ENCODE measurements at places on chromosomes 2 and 18. TPM values are rescaled to one million over a fixed set of nuclear protein-coding genes. Genes with fewer than 3 reads are reported as not detected.

DNA sequence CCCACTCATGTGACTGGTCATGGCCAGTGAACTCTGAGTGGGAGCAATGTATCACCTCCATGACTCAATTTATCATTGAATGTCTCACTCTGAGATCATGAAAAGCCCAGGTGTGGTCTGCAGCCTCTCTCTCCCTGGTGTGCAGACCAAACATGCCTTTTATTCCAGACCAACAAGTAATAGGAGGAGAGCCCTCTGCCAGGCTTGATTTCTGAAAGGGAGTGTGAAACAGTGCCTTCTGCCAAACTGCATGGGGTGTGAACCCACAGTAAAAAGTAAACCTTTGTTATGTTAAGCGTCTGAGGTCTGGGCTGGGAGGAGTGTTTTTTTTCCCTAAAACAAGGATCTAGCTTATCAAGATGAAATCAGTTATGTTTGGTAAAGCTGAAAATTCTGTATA lies 601.2 kb downstream of the ADCYAP1 start:
- no peak for DNase-seq
- no peaks in the 10 kb centered on the region for H3K36me3 ChIP-seq
- no peaks in the 10 kb centered on the region for H3K27me3 ChIP-seq
- H3K4me1 ChIP-seq = no peaks in the 10 kb centered on the region
- H3K4me3 ChIP-seq = no peak overlapping the region
- H3K27ac ChIP-seq = no peak overlapping the region

GRCh38 chr2:26114151-26114550 lies 58.7 kb upstream of the GAREM2 start:
- H3K36me3 ChIP-seq = peaks cover 8% of the 10 kb centered on the region
- no peaks in the 10 kb centered on the region for H3K4me1 ChIP-seq
- no peak overlapping the region for H3K27ac ChIP-seq
- H3K27me3 ChIP-seq = no peaks in the 10 kb centered on the region
- no peak overlapping the region for H3K4me3 ChIP-seq

DNA sequence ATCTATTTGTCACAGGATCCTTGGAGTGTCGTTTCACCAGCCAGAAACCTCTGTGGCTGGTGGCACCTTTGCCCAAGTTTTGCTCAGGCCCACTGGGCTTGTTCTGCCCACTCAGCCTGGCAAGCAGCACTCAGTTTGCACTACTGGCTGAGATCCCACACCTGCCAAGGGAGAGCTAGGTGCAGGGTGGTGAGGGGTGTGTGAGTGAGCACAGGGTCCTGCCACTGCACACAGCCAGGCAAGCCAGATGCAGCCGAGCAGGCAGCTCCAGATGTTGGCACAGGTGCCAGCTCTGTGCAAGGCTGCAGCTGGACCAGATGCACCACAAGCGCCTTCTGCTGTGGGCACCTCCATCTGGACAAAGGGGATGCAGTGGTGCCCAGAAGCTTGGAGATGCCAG lies 281.7 kb upstream of the UBE2E3 start:
- H3K36me3 ChIP-seq = no peaks in the 10 kb centered on the region
- DNase-seq = no peak
- H3K4me3 ChIP-seq = no peak overlapping the region
- no peak overlapping the region for H3K27ac ChIP-seq
- no peaks in the 10 kb centered on the region for H3K4me1 ChIP-seq

The SPRED2 gene
- total RNA-seq = 21.9 TPM

The ABCG5 gene
- not detected for total RNA-seq

All from thoracic aorta (tissue), 2 donors.